ENCODE measurements at places on chromosomes 4 and X.

GRCh38 chr4:54062392-54062791 is 2.0 kb downstream of the CHIC2 start:
- ATAC-seq = no peak

GRCh38 chr4:26896636-26897035 is 36.0 kb downstream of the STIM2 start:
- peak; percentile 21 for ATAC-seq

DNA sequence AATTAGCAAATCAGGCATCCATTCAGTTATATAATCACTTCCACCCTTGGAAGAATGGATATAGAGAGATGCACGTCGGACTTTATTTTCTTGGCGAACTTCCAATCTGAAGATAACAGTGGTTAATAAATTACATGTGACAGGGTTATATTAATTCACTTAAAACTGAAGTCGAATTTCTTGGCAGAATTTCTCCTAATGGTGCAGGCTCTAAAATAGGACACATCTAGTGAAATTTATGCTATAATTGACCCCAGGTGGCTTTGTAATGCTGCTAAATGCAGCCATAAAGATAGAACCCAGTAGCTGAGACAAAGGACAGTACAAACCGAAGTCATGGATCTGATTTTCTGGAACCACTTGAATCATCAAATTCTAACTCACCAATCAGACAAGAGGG is 20.8 kb upstream of the SLC10A4 start:
- peak; percentile 97 for ATAC-seq

DNA sequence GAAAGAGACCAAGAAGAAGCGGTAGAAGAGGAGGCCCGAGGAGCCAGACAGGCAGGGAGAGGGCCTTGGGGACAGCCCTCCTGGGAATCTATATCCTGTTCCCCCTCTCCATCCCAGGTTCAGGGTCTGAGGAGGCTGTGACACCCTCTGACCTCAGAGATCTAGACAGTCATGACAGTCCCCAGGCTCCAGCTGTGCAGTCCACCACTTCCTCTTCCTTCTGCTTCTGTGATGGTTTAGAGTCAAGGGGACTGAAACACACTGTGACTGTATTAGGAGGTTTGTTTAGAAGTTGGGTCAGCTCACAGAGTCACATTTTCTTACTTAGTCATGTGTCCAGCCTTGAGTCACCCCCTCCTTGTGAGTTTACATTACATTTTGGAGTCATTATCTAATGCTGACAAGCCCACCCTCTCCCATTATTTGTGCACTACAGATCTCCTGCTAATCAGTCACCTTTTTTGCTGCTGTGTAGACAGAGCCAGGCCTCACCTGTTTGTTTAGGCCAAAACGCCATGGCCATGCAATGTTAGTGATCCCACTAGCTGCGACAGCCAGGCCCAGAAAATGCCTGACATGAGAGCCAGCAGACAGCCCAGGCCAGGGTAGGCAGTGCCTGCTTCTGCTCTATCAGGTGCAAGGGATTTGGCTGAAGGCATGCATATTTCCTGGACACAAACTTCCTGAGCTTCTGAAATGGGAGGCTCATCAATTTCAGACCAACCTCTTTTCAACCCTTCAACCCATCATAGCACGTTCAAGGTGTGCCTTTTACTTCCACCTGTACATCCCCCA is 26.0 kb downstream of the MANBA start:
- no peak for ATAC-seq

DNA sequence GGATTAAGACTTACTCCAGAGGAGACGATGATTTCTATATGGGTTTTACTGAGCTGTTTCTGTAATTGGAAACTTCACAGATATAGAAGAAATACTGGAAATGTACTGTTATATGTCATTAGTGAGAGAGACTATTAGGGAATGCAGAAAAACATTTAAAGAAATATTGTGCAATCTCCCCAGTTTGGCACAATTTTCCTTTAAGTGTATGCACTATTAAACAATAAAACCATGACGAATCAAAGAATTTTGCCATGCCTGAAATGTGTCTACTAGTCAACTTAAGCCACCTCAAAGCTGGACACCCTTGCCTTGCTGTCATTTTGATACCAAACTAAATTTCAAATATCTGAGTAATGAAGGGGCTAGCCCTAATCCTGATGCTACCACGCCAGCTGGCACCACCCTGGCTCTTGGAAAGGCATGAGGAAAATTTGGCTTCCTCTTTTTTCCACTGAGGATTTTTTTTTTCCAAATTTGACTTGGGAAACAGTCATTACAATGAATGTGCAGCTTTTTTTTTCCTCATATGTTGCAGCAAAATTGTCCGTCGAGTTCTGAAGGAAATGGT is 36.1 kb downstream of the MTTP start:
- no peak for ATAC-seq

DNA sequence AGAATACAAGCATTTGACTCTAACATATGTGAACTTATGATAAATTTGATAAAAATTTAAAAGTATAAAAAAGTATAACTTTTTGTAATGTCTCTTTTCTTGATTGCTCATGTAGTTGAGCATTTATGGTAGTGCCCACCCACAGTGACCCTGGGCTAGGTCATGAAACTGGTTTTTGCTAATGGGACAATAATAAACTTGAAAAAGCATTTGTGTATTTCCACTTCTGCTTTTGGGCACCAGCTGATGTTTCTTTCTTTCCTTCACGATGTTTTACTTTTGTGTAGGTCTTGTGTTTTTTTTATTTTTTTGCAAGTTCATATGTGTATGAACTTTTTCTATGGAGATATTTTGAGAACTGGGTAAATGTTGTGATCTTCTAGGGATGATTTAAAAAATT is 313.1 kb downstream of the CBLL2 start:
- no peak for ATAC-seq

DNA sequence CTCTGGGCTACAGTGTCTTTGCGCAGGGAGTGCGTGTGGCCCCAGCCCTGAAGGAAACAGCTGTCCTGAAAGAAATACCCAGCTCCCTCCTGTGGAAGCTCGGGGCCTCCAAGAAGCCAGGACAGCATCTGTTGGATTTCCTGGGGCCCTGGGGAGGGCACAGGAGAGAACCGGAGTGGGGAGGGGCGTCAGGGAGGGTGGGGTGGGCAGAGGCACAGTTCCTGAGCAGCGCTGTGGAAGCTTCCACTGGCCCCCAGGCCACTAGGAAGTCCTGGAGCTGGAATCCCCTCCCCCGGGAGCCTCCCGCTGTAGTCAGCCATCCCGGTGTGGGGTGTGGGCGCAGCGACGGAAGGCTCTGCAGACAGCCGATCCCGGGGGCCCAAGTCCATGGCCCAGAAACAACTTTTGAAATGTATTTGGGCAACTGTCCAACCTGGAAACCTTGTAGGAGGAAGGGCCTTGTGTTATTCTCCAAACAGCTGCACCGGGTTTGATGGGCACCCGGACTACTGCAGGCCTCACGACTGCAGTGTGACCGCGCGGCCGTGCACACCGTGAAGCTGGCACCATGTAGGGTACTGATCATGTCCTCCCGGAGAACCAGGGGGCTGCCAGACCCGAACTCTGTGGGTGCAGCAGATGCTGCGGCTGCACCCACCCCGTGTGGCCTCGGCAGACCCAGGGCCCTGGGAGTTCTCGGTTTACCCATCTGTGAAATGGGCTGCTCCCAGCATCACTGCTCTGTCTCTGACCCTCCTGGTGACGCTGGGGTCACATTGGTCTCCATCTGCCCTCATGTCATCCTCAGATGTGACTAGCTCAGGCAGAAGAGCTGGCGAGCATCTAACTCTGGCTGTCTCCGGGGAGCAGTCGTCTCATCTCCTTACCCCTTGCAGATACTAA is 68.5 kb upstream of the HMX1 start:
- no peak for ATAC-seq

GRCh38 chrX:9048801-9049200 is 14.9 kb upstream of the FAM9B start:
- no peak for ATAC-seq

- ATAC-seq = no peak
These were observed 169.9 kb downstream of the AASDH start for GRCh38 chr4:56217343-56217890.

GRCh38 chr4:88955580-88956380 is 101.2 kb downstream of the FAM13A start:
- no peak for ATAC-seq

DNA sequence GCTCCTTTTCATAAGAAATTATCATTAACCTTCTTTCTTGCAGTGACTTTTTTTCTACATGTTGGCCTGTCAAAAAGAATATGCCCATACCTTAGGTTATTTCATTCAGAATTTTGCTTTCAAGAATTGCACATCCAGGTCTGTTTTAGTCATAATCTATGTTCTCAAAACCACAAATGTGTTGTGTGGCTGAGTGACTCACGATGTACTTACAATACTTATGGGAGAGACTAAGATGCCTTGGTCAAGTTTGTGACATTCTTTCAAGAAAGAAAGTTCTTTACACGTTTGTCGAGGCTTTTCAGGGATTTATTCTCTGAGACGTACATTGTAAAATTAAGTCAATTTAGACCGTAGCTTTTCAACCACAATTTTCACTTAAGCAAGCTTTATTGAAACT is 396.7 kb downstream of the FSTL5 start:
- ATAC-seq = peak; percentile 69

- ATAC-seq = peak; percentile 78
These were observed 76.0 kb upstream of the AP1S2 start for GRCh38 chrX:15930585-15930984.

GRCh38 chr4:184769141-184769765 is 35.4 kb upstream of the CENPU start:
- ATAC-seq = no peak

DNA sequence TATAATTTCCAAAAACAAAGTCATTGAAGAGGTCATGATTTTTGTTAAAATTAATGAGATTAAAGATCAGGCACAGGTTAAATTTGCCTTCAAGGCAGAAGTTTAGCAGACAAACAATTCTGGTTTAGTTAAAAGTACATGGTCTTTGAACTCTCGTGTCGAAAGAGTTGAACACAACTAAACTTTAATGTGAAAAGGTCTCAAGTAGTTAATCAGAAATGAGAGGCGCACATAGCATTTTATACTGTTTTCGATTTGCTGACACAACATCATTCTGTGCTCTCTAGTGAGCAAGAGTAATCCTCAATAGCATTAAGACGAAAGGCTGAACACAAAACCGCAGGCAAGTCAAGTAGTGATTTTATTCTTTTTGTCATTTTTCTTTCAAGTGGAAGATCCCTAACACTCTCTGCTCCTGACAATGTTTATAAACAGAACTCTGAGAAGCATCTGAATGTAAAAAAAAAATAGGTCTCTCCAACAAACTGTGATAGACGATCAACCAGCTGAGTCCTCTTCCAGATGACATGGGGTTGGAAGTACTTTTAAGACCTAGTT is 49.8 kb downstream of the SH3RF1 start:
- no peak for ATAC-seq

DNA sequence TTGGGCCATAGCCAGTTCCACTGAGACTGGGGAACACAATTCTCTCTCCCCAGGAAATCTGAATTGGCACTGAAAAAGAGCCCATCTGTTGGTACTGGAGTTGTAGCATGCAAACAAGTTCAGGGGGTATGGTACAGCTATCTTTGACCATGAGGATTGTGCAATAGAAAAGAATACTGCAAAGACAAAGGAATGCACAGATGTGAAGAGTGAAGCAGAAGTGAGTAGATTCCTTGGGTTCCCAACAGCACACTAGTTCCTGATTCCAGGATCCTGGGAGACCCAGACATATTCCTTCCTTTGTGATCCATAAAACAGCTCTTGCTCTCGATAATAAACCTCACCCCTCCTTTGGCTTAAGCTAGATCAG is 43.3 kb upstream of the CTAG2 start:
- ATAC-seq = peak; percentile 35

- no peak for ATAC-seq
These were observed 7.8 kb downstream of the QDPR start for GRCh38 chr4:17504081-17504480.

- no peak for ATAC-seq
These were observed 2.9 kb upstream of the GRPR start for GRCh38 chrX:16120431-16120830.

- ATAC-seq = peak; percentile 14
These were observed 2.4 kb upstream of the BCOR start for GRCh38 chrX:40100141-40100536.

DNA sequence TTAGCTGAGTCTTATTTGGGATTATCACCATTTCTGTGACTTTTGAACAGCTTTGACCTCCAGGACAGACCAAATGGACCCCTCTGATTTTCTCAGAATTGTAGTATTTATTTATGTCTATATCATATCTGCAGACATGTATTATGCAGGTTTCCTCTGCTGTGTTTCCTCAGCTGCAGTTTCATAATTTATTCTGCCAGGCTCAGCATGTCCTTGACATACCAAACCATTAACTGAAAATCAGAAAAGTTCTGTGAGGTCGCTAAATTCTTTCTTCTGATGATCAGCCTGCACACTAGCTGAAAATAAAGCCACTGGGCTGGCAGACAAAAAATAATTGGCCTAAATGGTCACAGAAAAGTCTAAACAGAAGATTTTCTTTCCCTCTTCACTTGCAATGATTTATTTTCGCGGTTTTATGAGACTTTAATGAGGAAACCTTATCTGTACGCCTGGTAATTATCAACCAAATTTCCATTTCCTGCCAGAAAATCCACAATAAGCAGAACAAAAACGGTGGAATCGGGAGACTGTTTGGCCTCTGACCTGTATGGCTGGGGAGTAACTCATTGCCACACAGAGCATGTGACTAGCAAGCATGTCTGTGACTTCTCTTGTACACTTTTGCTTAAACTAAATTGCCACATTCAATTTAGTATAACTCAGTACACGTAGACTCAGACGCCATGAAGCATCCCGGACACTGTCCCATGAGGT is 150.9 kb downstream of the ENPP6 start:
- no peak for ATAC-seq

DNA sequence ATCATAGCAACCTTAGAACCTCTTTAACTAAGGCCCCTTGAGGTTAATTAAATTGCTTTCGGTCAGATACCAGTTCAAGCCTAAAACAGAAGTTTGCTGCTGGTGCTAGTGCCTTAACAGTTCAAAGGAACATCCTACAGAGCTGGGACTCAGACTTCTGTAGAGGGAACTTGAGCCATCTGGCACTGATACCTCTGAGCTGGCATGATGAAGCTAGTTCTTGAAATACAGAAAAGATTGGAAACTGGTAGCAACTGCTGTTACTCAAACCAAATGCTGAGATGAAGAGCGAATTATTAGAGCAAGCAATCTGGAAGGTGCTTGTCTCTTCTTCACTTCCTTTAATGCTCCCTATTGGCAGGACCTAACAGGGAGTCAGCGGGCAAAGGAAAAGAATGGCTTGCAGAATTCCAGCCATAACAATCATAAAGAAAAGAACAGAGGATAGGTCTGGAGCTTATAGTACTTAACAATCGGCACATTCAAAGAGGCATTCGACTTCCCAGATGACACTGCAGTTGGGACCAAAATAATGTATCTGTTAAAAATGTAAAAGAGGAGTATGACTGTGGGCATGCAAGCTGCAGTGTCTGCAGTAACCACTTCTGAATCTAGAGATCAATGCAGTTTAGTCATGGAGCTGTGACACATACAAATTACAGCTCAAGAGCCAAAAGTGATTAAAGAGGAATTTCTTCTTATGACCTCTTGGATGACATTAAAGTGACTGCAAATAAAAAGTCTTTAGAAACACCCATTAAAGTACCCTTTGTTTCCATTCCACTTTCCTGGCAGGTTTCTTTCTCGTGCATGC is 298.9 kb downstream of the PDGFC start:
- peak; percentile 74 for ATAC-seq
